ENCODE measurements at places on chromosomes 12 and 14.

GRCh38 chr12:50784501-50784900 lies 20.6 kb downstream of the ATF1 start:
- DNase-seq: no peak

DNA sequence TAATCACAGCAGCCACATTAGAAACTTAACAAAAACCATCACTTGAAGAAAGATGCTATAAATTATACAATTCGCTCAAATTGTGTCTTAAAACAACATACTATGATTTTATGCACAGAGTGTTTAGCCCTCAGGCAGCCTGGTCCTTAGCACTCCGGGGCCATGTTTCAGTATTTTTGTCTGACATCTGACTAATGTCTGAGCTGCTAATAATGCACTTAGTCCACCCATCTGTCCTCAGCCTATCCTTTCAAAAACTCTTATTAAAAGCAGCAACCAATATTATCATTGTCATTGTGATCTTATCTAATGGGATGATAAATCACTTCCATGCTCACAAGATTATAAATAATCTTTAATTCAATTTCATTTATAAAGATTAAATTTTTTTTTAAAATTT lies 602.7 kb upstream of the FOXG1 start:
- no peak for DNase-seq

DNA sequence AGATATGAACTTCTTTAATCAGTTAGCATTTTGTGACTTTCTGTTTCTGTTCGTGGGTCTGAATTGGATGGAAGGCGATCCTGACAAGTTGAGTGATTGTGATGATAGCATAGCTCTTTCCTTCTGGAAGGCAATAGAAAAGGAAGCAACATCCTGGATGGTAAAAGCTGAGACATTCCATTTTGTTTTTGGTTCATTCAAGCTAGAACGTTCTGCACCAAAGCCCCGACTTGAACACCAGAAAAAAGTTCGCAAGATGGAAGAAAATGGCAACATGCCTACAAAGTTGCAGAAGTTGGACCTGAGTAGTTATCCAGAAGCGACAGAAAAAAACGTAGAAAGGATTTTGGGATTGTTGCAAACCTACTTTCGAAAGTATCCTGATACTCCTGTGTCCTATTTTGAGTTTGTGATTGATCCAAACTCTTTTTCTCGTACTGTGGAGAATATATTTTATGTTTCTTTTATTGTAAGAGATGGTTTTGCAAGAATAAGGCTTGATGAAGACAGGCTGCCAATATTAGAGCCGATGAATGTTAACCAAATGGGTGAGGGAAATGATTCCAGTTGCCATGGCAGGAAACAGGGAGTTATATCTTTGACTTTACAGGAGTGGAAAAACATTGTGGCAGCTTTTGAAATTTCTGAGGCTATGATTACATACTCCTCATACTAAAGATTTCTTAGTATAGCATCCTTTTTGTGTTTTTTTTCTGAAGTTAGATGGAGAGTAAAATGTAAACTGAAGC lies 896 bp downstream of the EID3 start:
- DNase-seq: peak; percentile 29

GRCh38 chr14:95233702-95234241 lies 76.4 kb upstream of the DICER1 start:
- no peak for DNase-seq

GRCh38 chr12:80576641-80577418 lies 130.6 kb upstream of the MYF6 start:
- DNase-seq: no peak

GRCh38 chr12:694734-695503 lies 31.7 kb upstream of the NINJ2 start:
- no peak for DNase-seq

DNA sequence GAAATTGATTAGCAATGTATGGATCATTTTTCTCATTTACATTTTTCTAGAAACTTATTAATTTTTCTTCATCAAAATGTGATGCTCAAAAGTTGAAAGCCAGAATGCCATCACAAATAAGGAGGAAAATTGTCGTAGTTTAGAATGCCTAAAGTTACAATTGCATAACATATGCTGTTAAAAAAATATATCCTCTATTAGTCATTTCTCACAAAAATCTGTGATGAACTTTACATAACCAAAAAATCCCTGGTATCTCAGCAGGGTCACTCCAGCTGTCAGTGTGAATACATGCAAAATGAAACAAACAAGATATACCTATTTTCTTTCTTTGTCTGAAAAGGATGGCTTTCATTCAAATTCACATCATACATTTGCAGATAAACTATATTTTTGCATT lies 358.9 kb downstream of the PAWR start:
- no peak for DNase-seq

DNA sequence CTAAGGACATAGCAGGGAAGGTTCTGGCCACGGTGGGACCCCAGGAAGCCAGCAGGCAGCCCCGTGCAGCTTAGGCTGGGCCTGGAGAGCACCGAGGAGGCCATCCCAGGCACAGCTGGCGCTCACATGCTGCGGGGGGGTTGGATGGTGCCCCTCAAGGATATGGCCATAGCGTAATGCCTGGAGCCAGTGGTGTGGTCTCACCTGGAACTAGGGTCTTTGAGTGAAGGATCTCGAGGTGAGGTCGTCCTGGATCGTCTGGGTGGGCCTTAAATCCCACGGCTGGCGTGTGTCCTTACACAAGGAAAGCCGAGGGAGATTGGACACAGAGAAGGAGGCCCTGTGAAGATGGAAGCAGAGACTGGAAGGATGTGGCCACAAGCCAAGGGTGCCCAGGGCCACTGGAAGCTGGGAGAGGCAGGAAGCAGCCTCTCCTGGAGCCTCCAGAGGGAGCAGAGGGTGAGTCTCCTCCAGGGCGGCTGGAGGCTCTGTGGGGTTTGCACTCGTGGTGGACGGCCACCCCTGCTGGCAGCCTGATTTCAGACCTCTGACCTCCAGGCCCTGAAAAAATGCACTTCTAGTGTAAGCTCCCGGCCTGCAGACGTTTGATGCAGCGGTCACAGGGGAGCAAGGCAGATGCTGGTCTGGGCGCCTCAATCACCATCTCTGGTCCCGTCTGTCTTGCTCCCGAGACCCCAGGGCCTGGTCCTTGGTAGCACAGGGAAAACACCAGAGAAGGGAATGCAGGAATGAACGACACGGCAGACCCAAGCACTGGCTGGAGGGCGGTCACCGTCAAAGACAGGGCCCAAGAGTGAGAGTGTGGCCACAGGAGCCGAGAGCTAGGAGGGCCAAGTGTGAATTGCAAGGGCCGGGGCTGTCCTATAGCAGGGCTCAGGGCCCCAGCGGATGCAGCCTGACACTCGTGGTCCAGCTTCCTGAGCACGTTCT lies 218.6 kb downstream of the KIF26A start:
- DNase-seq: no peak

- DNase-seq: no peak
Observed at GRCh38 chr14:53993920-53994607, 37.4 kb upstream of the BMP4 start.

- DNase-seq: no peak
Observed at GRCh38 chr12:69684466-69684865, 14.6 kb downstream of the BEST3 start.

GRCh38 chr14:65790172-65790815 lies 377.8 kb downstream of the FUT8 start:
- DNase-seq: no peak

DNA sequence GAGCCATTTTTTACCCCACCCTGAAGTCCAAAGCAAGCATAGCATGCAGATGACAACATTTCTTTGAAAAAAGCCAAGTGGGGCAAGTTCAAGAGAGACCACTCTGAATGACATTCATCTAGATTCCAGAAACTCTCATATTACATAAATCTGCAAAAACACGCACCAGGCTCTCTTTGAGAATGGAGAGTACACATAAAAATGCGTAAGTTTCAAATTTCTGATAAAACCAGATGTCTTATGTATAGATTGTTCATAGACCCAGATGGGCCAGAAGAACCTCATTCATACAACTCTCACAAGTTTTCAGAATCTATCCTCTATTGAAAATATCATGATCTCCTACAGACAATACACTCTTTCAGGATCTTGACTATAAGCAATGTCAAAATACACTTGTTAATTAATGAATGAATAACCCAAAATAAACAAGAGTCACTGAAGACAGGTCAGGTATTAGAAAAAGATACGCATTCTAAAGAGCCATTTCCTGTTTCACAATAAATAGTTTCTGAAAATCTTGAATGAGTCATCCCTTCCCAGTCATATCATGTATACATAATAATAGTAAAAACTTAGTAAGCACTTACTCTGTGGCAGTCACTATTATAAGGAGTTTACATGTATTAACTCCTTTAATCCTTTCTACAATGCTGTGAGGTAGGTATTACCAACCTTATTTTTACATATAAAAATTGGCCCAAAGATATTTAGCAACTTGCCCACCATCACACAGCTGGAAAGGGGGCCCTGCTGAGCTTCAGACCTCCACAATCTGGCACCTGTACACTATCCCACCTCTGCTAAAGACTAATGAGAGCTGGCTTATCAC lies 72.0 kb downstream of the PPP2R5E start:
- DNase-seq: peak; percentile 39

DNA sequence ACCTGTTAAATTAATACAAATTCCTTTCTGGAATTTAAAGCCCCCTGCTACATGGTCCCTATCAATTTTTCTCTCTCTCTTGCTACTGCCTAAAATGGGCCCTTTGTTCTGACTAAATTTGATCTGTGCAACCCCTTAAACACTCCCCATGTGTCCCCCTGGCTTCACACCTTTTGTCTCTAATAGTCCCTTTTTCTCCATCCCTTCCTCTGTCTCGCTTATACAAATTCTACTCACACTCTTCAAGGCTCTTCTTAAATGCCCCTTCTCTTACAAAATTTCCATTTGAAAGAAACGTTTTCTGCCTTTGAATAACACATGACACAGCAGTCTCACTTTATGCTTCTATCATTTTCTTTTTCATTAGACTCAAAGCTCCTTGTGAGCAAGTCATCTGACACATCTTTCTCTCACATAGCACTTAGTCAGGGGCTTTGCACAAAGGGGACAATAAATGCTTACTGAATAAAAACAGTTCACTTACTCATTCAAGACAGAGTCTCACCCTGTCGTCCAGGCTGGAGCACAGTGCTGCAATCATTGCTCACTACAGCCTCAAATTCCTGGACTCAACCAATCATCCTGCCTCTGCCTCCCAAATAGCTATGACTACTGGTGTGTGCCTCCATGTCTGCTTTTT lies 41.5 kb upstream of the NR2C1 start:
- no peak for DNase-seq

DNA sequence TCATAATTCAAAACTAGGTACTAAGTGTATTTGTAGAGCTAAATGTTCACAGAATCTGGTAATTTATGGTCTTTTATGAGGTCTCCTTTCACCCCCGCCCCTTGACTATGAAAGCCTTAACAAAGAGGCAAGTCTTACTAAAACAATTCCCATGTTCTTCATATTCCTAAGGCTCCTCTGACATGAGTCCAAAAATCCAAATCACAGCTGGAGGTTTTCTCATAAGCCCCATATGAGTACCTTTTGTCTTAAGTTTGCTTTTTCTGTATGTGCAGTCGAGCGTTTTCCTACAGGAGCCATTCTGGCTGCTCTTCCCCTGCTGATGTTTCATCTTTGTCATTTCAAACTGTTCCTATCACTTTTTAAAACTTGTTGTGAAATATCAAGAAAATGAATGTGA lies 55.2 kb downstream of the SIX1 start:
- DNase-seq: no peak

- DNase-seq: no peak
Observed at GRCh38 chr14:93785423-93785822, 2.9 kb downstream of the PRIMA1 start.

- no peak for DNase-seq
Observed at GRCh38 chr14:97253756-97254155, 456.6 kb downstream of the VRK1 start.

DNA sequence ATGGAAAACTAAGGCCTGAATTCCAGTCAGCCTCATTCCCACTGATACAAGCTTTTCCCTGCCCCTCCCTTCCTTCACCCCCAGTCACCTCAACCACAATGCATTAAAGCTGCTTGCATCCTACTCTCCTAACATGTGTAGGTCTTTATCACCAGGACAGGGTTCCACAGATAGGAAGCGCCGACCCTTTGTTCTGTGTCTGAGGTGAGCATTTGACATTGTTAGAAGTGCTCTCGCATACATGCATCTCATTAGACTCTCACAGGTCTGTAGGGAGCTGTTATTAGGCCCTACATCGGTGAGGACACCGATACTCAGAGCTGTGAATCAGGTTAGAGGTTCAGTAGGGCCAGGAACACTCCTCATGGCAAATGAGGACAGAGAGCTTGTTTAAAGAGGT lies 13.2 kb upstream of the EDDM3A start:
- DNase-seq: no peak

- no peak for DNase-seq
Observed at GRCh38 chr12:74408601-74409166, 129.0 kb upstream of the ATXN7L3B start.

DNA sequence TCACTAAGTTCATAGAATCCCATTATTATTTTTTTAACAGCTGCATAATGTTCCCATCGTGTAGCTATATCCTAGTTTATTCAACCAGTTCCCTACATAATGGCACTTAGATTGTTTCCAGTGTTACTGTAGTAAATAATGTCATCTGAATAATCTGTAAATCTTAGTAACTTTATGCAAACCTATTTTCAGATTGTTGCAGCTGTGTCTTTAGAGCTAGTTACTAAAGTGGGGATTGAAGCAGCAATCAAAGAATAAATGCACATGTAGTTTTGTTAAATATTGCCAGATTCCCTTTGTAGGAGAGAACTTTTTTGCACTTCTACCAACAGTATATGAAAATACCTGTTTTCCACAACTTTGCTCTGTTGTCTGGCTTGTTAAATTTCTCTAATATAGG lies 13.1 kb downstream of the ARID2 start:
- no peak for DNase-seq

DNA sequence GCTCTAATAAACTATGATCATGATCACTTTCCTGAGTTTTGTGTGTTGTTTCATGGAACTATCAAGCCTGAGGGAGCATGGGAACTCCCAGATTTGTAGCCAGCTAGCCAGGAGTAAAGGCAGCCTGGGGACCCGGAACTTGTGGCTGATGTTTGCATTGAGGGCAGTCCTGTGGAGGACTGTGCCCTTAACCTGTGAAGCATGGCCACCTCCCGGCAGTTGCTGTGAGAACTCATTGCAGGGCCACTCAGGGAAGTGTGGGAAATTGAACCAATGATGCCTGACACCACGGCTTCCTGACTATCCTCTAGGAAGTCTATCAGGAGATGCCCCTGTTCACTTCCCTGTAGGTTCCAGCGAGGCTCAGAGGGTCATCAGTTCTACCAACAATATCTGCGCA lies 250.6 kb downstream of the DAD1 start:
- no peak for DNase-seq

DNA sequence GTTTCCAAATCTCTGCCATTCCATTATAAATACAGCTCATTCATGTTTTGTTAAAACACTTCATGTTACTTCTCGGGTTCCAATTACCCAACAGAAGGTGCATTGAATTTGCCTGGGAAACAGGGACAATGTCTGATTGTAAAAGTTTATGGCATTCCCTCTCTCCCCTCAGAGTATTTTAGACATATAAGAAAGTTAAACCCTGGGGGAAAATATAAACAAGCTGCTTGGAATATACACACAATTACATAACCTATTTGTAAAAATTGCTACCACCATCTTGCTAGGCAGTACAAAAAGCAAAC lies 60.0 kb downstream of the BTG1 start:
- no peak for DNase-seq

GRCh38 chr12:84512751-84513150 lies 399.8 kb downstream of the SLC6A15 start:
- no peak for DNase-seq
